T follicular helper cell (primary cell): ENCODE measurements at places on chromosomes 2 and 18.
A peak's percentile ranks its signal among the peaks of the same experiment; 100 is the strongest.

- no peak for DNase-seq
Observed at GRCh38 chr18:79515944-79516351, 120.2 kb downstream of the NFATC1 start.

- no peak for DNase-seq
Observed at GRCh38 chr2:88334418-88334817, 118.1 kb downstream of the FOXI3 start.

- peak; percentile 42 for DNase-seq
Observed at GRCh38 chr2:229852565-229852964, 69.2 kb downstream of the TRIP12 start.

GRCh38 chr2:26521913-26522180, 43.9 kb upstream of the OTOF start:
- no peak for DNase-seq

DNA sequence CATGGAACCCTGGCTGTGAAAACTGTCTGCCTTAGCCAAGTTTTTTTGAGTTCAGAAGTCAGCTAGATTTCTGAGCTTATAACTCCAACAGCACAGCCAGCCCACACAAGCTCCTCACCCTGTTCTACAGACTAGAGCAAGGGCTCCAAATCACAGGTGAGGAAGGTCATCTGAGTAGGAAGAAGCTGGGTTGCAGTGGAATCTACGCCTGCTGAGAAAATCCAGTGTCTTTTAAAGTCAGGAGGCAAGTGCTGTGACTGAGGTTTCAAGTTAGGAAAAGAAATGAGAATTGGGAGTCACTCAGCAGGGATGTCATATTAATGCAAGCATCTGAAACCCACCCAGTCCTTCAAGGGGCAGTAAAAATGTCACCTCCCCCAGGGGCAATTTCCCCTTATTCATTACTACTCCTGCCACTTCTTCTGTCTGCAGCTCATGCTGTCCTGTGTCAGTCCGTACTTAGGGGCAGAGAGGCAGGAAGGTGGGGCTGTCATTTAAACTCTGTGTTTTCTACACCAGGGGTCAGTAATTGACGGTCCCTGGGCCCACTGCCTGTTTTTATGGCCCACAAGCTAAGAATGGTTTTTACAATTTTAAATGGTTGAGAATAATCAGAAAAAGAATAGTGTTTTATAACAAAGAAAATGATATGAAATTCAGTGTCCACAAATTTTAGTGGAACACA, 551.1 kb downstream of the BCL11A start:
- DNase-seq = no peak
